ENCODE measurements at places on chromosomes 5 and 9. TPM values are rescaled to one million over a fixed set of nuclear protein-coding genes. Genes with fewer than 3 reads are reported as not detected.

DNA sequence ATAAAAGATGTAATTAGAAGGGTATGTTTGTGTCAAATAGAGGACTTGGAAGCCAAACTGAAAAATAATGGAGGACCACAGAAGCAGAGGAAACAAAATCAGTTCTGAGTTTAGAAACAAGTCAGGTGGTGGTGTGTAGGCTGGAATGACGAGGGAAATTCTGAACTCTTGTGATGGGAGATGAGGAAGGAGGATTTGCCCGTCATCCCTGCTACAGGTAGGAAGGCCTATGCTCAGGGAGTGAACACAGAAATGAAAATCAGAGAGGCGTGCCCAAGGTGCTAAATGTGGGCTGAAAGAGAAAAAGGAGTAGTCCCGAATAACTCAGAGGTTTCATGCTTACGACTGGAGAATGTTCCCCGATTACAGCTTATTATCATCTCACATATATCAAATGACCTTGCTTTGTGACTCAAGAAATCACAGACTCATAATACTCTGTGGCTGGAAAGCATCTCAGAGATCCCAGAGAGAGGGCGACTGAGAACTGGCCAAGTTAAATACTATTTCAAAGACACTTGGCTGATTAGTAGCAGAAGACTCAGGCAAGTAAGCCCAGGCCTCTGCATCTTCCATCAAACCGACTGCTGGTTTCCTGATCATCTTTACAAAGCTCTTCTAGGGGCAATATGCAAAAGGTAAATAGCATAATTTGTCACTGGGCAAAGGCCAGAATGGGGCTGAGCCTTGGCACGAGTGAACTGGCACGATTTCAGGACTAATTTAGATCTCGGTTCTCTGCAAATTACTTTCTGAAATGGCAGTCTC lies 126.0 kb downstream of the SUSD1 start:
- DNase-seq = no peak

GRCh38 chr9:91500509-91501014 lies 76.9 kb upstream of the NFIL3 start:
- DNase-seq = no peak

DNA sequence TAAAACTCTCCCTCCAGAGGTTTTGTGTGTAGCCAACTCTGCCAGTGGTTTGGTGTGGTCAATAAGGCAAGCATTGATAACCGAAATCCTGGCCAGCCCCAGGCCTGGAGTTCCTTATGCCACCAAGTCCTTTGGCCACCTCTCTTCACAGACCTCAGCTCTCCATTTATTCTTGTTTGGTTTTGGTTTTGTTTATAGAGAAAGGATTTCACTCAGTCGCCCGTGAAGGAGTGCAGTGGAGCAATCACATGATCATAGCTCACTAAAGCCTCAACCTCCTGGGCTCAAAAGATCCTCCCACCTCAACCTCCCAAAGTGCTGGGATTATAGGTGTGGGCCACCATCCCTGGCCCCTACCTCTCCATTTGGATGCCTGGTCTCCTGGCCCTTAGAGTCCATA lies 55.4 kb upstream of the PPARGC1B start:
- no peak for DNase-seq

DNA sequence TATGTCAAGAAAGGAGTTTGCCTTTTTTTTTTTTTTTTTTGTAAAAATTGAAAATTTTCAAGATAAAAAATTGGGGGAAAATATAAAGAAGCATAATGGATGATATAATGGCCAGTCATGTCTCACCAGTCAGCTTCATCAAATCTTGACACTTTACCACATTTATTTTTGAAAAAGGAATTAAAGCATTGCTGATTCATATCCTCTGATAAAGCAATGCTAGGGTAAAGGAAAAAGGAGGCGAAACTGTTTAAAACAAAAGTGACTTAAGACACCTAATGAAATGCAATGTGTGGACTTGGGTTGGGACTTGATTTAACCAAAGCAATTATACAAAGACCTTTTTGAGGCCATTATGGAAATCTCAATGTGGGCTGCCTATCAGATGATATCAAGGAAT lies 208.5 kb downstream of the ARHGAP26 start:
- no peak for DNase-seq

PCA3 gene
- total RNA-seq = not detected

GRCh38 chr9:119094086-119094485 lies 275.1 kb downstream of the BRINP1 start:
- no peak for DNase-seq

CTNND2 gene
- total RNA-seq = not detected

All from T-cell (primary cell).